ENCODE measurements at places on chromosomes 12 and 14.

DNA sequence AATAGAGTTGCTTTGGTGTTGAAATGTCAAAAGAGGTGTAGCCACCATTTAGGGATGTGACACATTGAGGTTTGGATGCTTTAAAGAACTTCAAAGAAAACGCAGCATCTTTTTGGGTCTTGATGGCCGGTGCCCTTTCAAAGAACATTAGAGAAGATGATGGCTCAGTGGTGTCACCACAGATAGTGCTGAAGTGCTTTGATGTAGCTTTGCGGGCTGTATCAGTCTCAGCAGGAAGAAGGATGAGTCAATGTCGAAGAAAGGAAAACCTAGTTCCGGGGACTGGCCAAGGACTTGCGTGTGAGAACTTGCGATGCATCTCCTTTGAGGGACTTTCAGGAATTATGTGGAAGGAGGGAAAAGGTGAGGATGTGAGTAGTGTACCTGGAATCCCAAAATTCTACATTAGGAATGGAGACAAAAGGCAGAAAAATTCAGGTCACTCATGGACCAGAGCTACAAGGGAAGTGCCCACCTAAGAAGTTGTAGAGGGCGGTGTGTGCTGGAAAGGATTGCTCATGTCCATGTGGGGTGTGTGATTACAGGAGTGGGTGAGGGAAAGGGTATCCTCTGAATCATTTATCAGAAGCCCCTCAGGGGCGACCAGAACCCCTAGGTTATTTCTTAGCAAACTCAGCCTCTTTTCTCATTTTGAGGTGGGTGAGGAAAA is 39.7 kb upstream of the GZMB start:
- peak; percentile 75 for DNase-seq

GRCh38 chr14:83300476-83301064 is 1766.9 kb upstream of the SEL1L start:
- DNase-seq = no peak

- no peak for DNase-seq
These were observed 40.2 kb upstream of the RIN3 start for GRCh38 chr14:92473261-92473968.

GRCh38 chr12:6113691-6114475 is 10.6 kb downstream of the VWF start:
- no peak for DNase-seq

GRCh38 chr12:59444932-59445331 is 150.9 kb upstream of the SLC16A7 start:
- DNase-seq = peak; percentile 35

DNA sequence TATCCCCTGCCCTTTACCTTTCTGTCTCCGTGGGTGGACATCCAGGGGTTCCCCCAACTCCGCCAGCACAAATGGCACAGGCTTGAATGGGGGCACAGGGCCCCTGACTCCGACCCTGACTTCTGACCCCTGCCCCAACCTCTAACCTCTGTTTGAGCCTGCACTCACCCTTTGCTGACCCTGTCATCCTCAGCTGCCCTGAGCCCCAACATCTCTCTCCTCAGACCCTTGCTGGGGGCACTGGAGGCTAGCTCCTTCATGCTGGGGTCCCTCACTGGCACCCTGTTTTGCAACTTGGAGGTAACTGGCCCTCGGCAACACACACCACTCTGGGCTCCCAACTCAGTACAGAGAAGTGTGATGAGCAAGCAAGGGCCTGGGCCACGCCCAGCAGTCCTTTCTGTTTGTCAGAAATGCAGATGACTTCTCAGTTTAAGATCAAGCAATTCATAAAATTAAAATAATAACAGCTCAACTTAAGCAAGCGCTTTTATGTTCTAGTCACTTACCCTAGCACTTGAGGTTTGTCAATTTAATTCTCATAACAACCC is 2.1 kb downstream of the IFI27 start:
- no peak for DNase-seq

GRCh38 chr12:89721291-89721987 is 12.8 kb upstream of the ATP2B1 start:
- no peak for DNase-seq

DNA sequence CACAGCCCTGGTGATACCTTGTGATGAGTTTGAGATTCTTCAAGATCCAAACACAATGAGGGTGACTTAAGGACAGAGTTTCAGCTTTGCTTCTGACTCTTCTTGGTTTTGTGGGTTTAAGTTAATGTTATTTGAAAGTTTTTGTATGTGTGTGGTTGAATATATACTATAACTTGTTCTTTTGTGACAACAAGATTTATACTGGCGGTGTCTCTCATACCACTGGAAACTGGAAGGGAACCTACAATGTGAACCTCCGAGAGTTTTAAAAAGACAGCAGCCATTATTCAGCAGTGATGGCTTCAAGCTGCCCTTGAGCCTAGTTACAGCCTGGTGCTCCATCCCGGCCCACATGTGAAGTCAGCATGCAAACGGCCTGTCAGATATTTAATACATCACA is 87.9 kb upstream of the IGF1 start:
- no peak for DNase-seq

DNA sequence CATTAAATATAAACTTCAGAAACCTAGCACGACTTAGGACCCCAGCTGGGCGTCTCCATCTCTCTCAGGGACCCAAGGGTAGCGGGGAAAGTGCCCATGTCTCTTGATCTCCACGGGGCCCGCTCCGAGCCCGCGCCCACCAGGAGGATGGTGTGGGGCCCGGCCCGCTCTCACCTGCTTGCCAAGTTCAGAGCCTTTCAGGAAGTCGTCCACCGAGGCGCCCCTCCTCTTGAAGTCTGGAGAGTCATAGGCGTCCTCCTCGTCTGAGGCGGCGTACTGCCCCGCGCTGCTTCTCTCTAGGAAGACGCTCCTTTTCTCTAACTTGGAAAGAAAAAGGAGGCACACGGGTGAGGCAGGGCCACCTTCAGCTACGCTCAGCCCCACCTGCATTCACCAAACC is 96.9 kb downstream of the PIWIL1 start:
- DNase-seq = no peak

- no peak for DNase-seq
These were observed 40.3 kb downstream of the CFAP251 start for GRCh38 chr12:121958541-121959240.

DNA sequence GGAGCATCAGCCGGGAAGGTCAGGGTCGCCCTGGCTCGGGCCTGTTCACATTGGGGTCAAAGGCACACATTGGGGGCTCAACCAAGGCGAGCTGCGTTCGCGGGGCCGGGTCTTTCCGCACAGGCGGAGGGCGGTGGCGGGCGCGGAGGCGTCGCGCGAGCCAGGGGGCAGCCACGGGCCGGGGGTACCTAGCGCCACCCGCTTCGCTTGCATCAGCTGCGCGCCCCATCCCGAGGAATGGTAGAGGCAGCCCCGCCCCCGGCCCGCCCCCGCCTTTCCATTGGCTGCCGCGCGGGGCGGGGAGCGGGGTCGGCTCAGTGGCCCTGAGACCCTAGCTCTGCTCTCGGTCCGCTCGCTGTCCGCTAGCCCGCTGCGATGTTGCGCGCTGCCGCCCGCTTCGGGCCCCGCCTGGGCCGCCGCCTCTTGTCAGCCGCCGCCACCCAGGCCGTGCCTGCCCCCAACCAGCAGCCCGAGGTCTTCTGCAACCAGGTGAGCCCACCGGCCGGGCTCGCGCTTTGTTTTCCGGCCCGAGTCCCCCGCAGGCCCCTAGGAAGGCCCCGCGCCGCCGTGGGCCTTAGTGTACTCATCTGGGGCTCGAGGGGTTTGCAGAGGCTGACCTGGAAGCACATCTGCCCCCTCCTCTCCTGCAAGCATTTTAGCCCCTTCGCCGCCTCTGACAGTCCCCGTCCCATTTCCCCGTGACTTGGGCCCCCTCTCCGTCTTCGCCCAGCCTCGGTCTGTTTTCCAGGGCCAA is at the start of gene ALDH2:
ALDH2 (plus strand) TSS at position 326 of the 754 bp plus-strand sequence; CDS start at position 376, 50 bp downstream.
- DNase-seq = peak; percentile 55

GRCh38 chr14:100955201-100955600 is 51.7 kb upstream of the RTL1 start:
- DNase-seq = no peak

GRCh38 chr12:121290410-121290809 is 6.1 kb downstream of the CAMKK2 start:
- DNase-seq = no peak

GRCh38 chr12:113633678-113634332 is 162.1 kb upstream of the LHX5 start:
- no peak for DNase-seq

GRCh38 chr14:100450049-100450448 is 126.9 kb downstream of the SLC25A47 start:
- no peak for DNase-seq

GRCh38 chr12:13004361-13004760 is 4.3 kb upstream of the HEBP1 start:
- no peak for DNase-seq

GRCh38 chr12:41212625-41213024 is 24.5 kb downstream of the PDZRN4 start:
- no peak for DNase-seq

DNA sequence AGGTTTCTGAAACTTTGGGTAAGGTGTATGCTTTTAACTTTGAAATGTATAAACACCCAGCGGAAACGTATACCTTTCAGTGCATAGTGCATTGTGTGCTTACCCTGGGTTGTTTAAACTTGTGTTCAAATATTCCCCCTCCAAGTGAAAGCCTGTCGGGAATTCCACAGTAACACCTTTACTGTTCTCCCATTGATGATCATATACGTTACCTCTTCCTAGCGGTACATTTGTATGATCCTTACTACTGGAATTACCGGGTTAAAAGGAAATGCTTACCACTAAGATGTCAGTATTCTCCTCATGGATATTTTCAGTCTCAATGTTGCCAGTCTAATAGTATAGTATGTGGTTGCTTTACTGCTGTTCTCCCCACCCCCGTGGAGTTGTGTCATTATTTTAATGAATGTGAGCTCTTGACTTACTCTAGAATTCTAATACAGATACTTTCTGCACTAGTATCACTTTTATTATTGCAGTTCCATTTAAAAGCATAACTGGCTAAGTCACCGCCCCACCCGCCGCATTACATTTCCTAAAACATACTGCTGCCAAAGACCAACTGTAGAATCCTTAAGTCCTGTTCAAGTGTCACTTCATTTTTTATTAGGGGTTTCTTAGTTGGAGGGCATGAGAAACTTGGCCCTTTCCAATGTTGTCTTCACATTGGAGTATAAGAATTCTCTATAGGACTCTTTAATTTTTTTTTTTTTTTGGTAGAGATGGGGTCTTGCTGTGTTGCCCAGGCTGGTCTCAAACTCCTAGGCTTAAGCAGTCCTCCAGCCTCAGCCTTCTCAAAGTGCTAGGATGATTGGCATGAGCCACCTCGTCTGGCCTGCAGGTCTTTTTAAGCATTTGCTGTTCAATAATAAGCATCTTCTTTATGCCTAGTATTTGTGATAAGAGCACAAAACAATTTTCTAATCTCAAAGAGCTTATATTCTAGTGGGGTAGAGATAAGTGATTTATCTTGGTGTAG is 24.9 kb downstream of the NUDT4 start:
- no peak for DNase-seq

DNA sequence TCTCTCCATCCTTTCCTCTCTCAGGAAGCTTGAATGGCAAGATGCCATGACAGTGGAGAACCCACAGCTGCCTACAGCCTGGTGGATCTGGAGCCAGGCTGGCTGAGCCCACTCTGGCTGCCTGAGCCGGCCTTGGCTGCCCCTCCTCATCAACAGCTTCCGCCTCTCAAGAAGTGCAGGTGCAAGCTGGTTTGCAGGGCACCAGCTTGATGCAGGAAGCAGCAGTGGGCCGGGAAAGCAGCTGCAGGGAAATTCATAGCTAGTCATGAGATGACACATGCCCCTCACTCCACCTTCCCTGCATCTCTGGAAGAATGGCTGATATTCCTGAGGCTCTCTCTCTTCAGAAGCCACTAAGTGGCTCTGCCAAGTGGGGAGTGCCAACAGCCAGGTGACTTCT is 289.1 kb downstream of the RPS29 start:
- no peak for DNase-seq

GRCh38 chr12:66120477-66120876 is 10.1 kb downstream of the LLPH start:
- no peak for DNase-seq

DNA sequence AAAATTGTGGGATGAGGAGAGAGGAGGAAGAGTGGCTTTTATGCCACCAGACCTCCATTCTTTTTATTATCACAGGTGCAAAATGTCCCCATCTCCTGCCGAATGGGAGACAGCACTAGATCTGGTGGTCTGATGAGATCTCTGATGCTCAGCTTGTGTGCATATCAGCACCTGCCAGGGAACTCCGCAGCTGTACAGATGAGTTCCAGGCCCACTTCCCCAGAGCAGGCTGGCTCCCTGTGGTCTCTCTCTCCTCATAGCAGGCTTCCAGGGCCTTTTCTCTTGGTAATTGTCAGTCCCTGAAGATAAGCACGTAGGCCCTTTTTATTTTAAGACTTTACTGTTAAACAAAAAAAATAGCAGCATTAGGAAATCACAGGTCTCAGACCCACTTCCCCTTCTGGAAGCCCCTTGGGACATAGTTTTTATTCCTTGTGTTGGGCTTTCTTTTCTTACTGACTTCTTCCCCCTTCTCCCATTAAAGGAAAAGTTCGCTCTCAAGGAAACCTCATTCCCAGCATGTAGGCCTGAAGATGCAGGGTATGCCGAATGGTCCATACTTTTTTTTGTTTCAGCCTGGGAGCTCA is 4.5 kb upstream of the TBC1D30 start:
- no peak for DNase-seq

- no peak for DNase-seq
These were observed 27.7 kb upstream of the PLEKHG3 start for GRCh38 chr14:64676410-64677008.

- DNase-seq = no peak
These were observed 434.3 kb upstream of the STXBP6 start for GRCh38 chr14:25484235-25484634.

- DNase-seq = no peak
These were observed 48.7 kb downstream of the HEATR5A start for GRCh38 chr14:31371646-31372045.

DNA sequence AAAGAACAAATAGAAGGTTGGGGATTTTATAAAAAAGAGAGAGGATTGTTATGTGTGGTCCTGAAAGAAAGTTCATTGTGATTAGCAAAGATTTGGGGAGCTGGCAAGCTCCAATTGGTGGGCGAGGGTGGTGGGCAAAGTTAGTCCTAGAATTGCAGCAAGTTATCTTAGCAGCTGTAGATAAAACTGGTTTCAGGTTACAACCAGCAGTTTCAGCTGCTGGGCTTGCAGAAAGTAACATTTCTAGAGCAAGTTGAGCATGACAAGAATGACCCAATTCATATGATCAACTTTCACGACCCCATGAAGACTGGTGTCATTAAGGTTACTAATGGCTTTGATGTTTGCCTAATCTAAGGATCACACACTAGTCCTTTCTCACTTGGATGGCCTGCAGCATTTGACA is 177.9 kb upstream of the NUDT4 start:
- no peak for DNase-seq

DNA sequence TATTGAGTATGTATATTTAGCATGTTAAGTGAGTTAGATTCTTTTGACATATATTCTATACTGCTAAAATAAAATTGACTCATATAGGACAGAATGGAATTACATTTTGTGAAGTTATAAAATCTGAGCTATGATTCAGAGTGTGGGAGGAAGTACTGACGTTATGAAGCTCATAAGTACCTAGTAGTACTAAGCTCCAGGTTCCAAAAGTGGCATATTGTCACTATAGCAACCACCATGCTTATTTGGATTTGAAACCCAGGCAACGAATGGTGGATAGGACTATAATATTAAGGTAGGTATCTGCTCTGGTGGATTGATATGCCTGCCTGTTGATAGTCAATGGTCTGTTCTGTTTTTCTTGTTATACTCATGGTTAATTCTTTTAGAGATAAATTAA is 2.2 kb upstream of the FBXO33 start:
- DNase-seq = no peak

GRCh38 chr14:45133683-45134050 is 614 bp downstream of the FKBP3 start:
- no peak for DNase-seq

All from CD4-positive, alpha-beta T cell treated with Interleukin-6 for 4 hours (primary cell).